ENCODE measurements at places on chromosomes 6 and 20. TPM values are rescaled to one million over a fixed set of nuclear protein-coding genes. Genes with fewer than 3 reads are reported as not detected.

The LY6G6D gene
- polyA plus RNA-seq: not detected

The ADGRG6 gene
- 29.3 TPM for polyA plus RNA-seq

The JPH2 gene
- polyA plus RNA-seq: 1.4 TPM

The PLEKHG1 gene
- polyA plus RNA-seq: 41.2 TPM

The GPX5 gene
- not detected for polyA plus RNA-seq

The ANGPT4 gene
- 0.15 TPM for polyA plus RNA-seq

The SLC22A2 gene
- 14.5 TPM for polyA plus RNA-seq

The TREML1 gene
- 1.5 TPM for polyA plus RNA-seq

GRCh38 chr6:33187809-33188208 lies 4.5 kb downstream of the COL11A2 start:
- DNase-seq: no peak

DNA sequence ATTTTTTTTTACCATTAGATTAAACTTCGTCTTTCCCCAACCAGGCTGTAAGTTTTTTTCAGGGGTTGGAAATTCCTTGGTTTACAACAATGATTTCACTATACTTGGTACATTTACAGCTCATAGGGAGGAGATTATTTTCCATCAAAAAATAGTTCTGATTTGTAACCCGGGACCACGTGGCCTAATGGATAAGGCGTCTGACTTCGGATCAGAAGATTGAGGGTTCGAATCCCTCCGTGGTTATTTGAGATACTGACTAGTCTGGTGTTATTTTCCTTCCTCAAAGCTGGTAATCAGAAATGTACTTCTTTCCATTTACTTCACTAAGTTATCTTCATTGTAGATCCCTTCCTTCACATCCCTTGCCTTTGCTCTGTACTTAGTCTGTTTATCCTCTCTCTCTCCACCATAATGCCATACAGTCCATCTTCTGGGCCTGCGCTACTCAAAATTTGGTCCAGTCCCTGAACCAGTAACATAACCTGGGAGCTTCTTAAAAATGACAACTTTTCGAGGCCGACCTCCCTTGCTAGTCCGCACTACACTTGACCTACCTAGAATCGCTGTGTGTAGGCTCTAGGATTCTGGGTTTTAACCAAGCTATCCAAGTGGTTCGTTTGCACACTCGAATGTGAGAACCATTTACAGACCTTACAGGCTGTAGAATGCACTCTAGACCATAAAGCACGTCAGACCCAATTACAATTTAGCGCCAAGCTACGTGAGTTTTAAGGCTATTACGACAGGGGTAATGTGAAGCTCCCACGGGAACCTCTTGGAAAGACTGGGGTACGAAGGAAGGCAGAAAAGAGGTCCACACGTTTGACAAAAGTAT lies 42.1 kb upstream of the BTN3A2 start:
- DNase-seq: no peak

DNA sequence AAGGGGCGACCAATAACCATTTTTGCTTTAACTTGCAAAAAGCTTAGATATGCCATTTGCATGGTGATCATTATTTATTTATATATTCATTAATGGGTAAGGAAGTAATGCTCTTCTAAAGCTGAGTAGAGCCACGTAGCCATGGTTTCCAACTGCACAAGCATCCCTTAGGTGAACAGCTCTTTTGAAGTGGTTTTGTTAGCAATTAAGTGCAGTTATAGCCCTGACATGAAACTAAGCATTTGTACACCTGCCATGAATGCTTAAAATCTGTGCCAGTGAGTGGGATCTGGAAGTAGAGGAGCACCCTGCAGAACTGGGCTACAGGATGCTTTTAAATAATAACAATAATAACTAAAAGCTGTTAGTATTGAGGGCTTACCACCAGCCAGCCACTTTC lies 19.1 kb downstream of the TRAF3IP2 start:
- DNase-seq: no peak

- no peak for DNase-seq
Measured at GRCh38 chr6:133548423-133549159, 307.4 kb downstream of the EYA4 start.

- no peak for DNase-seq
Measured at GRCh38 chr6:31826793-31827285, 699 bp upstream of the HSPA1B start.

GRCh38 chr20:44006126-44006525 lies 91.5 kb downstream of the TOX2 start:
- DNase-seq: no peak

- DNase-seq: no peak
Measured at GRCh38 chr6:158684745-158685324, 35.0 kb downstream of the SYTL3 start.

- DNase-seq: no peak
Measured at GRCh38 chr20:47981222-47981621, 195.9 kb upstream of the SULF2 start.

GRCh38 chr6:16291739-16292138 lies 53.4 kb downstream of the GMPR start:
- no peak for DNase-seq

GRCh38 chr20:47487175-47487917 lies 14.3 kb upstream of the NCOA3 start:
- DNase-seq: no peak

DNA sequence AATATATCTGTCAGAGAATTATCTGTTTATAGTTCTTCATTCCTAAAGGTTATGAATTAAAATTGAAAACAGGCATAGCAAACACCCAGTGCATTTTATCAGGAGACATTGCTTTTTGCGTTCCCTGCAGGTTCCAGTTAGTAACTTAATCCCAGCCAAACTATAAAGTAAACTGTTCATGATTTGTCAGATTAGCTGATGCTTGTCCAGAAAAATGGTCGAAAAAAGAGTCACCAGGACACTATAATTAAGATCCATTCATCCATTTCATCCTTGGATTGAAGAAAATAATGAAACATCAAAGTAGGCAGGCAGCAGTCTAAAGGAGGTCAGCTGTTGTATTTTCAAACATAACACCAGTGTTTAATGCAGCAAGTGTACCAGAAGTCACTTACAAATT lies 75.9 kb downstream of the EPHA7 start:
- no peak for DNase-seq

- no peak for DNase-seq
Measured at GRCh38 chr6:84107495-84107894, 73.9 kb downstream of the MRAP2 start.

DNA sequence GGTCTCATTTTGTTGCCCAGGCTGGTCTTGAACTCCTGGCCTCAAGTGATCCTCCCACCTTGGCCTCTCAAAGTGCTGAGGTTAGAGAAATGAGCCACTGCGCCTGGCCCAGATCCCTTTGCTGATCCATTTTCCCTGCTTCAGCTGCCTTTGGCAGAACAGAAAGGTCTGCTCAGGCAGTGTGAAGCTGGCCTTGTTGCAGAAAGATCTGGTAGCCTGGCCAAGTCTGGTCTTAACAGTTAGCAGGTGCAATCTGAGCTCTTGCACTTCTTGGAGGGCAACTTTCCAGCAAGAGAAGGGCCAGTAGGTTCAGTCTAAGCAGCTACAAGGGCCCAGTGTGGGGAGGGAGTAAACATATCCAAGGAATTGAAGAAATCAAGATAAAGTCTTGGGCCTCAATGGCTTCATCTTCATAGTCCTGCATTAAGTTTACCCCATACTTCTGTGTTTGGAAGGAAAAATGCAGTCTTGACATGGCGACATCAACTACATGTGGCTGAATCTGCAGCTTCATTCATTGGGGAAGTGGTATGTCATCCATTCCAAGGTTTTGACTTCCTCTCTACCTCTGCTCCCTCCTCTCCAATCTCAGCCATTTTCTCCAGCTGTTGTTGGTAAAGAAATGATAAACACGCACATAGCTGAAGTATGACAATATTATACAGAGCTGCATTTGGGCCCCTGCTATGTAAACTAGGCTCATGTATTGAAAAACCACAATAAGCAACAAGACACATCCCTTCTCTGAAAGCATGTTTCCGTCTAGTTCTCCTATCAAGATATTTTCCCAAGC lies 39.0 kb upstream of the NEDD9 start:
- no peak for DNase-seq

DNA sequence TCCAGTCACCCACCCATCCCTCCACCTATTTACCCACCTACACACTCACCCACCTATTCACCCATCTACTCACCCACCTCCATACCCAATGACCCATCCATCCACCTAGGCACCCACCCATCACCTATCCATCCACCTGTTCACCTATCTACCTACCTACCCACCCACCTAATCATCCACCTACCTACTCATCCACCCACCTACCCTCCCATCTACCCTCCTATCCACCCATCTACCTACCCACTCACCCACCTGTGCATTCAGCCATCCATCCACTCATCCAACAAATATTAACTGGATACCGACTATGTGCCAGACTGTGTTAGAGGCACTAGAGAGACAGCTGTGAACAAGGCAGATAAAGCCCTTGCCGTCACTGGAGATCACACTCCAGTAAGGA lies 40.3 kb downstream of the RSPO4 start:
- no peak for DNase-seq

All from right renal cortex interstitium (tissue), 3 donors.